ENCODE measurements at places on chromosomes 6 and 20. TPM values are rescaled to one million over a fixed set of nuclear protein-coding genes. Genes with fewer than 3 reads are reported as not detected.

DNA sequence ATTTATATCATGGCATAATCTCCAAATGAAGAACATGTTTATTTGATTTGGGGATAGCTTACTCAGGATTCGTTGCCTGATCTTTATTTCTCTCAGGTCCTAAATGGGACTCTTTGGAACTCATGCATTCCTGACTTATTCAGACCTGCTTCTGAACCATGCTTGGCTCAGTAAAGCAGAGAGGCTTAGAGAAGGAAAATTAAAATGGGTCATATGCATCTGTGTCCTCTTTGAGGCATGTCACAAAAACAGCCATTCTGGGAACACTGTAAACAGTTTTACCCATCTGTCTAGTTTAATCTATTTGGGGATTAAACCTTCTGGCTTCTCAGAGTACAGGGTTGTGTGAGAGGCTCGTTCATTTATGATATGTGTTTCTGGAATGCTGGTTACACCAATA, 1017.3 kb downstream of the KIF16B start:
- H3K4me1 ChIP-seq = no peaks in the 10 kb centered on the region
- H3K36me3 ChIP-seq = no peaks in the 10 kb centered on the region
- H3K4me3 ChIP-seq = no peak overlapping the region
- DNase-seq = no peak
- H3K27me3 ChIP-seq = no peaks in the 10 kb centered on the region

The ANKRD6 gene
- total RNA-seq = 12.7 TPM

DNA sequence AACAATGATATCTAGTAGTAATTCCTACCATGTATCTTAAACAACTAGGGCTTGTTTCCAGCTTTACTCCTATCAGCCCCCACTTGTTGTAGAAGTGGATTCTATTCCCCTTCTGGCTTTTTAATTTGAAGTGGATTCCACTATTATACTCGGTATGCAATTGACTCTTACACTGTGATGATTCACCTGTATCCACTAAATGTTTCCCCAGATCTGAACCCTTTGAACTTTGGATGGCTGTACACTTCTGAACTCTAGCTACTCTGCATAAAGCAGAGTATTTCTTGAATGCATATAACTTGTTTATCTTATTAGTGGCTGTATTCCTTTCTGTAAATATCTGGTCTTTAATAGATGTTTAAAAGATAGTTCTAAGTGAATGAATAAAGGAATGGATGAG, 538.4 kb upstream of the NRSN1 start:
- no peaks in the 10 kb centered on the region for H3K4me1 ChIP-seq
- no peak overlapping the region for H3K27ac ChIP-seq
- no peaks in the 10 kb centered on the region for H3K27me3 ChIP-seq
- DNase-seq = no peak
- H3K4me3 ChIP-seq = no peak overlapping the region

DNA sequence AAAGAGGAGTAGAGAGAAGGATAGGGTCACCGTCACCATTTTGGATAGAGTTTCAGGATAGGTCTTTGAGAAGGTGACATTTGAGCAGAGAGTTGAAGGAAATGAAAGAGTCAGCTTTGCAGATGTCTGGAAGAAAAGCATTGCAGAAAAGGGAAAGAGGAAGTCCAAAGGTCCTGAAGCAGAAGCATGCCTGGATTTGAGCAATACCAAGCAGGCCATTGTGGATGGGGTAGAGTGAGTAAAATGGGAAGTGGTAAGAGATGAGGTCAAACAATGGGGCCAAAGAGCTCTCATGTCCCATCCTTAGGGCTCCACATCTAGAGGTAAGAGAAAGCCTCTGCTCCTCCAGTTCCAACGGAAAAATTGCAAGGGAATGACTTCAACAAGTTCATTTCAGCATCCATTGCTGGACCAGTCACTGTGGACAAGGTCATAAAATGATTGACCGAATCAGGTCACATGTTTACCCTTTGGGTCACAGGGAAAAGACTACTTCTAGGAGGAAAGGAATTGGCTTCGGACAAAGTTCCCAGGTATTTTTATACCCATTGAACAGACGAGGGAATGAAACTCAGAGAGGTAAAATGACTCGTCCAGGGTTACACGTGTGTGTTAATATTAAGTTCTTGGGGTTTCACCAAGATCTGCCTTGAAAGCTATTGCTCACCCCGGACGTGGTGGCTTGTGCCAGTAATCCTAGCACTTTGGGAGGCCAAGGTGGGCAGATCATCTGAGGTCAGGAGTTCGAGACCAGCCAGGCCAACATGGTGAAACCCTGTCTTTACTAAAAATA, 6.6 kb upstream of the SAMHD1 start:
- no peak overlapping the region for H3K27ac ChIP-seq
- DNase-seq = no peak
- no peak overlapping the region for H3K4me3 ChIP-seq

The RGL2 gene
- total RNA-seq = 68.5 TPM

GRCh38 chr6:169293196-169293595, 39.5 kb upstream of the THBS2 start:
- peak overlapping the region; percentile 57 for H3K27ac ChIP-seq
- no peak overlapping the region for H3K4me3 ChIP-seq
- H3K4me1 ChIP-seq = peaks cover 8% of the 10 kb centered on the region
- H3K27me3 ChIP-seq = no peaks in the 10 kb centered on the region

DNA sequence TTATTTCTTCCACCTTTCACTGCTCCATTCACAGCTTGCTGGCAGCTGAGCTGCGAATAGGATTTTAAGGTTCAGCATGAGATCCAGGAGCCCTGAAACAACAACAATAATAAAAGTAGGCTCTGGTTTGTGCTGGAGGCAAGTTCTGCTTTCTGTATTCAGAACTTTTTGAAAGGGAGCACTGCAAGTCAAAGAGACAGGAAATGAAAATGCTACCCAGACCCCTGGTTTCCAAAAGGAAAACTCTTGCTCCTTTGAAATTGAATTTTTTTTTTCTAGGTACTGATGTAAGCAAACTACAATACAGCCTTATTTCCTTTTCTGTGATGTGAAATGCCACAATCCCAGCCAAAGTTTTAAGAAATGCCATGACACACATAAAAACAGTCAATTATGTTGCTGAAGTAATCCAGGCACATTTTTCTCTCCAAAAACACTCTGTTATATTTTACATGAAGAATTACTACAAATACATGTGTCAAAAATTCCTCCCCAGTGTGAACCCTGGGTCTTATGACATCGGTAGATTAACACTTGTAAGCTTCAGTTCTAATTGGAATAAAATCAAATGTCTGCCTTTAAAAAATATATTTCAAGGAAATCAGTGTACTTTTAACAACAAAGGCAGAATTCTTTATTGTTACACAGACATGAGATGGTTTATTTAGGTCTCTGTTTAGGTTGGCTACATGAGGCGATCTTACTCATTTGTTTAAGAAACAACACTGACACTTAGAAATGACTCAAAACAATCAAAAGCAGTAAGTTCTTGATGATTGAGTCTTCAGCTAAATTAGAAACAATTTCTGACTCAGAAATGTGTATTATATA, 656.7 kb downstream of the EPHA7 start:
- no peaks in the 10 kb centered on the region for H3K36me3 ChIP-seq
- DNase-seq = no peak
- no peaks in the 10 kb centered on the region for H3K4me1 ChIP-seq
- no peaks in the 10 kb centered on the region for H3K27me3 ChIP-seq
- no peak overlapping the region for H3K27ac ChIP-seq
- no peak overlapping the region for H3K4me3 ChIP-seq

The COL10A1 gene
- total RNA-seq = not detected

The ZNF337 gene
- 8.9 TPM for total RNA-seq

DNA sequence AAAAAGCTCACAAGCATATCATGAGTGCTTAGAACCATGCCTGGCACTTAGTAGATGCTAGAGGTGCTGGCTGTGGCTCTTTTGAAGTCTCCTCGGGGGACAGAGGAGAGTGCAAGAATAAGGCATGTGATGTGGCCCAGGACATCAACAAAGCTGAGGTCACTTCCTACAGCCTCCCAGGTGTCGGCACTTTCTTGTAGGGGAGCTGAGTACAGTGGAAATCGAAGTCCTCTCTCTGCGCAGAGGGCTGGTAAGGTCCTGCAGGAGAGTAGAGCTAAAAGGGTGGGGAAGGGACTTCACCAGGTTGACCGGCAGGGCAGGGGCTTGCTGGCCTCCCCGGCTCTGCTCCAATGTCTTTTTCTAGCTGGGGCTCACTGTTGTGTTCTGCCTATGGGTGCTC, 11.2 kb downstream of the SLC13A3 start:
- no peak for DNase-seq
- H3K36me3 ChIP-seq = no peaks in the 10 kb centered on the region
- H3K27ac ChIP-seq = no peak overlapping the region
- no peak overlapping the region for H3K4me3 ChIP-seq

The KIAA1755 gene
- 1.7 TPM for total RNA-seq

The SRSF12 gene
- 0.81 TPM for total RNA-seq

The TGM3 gene
- total RNA-seq = 0.17 TPM

DNA sequence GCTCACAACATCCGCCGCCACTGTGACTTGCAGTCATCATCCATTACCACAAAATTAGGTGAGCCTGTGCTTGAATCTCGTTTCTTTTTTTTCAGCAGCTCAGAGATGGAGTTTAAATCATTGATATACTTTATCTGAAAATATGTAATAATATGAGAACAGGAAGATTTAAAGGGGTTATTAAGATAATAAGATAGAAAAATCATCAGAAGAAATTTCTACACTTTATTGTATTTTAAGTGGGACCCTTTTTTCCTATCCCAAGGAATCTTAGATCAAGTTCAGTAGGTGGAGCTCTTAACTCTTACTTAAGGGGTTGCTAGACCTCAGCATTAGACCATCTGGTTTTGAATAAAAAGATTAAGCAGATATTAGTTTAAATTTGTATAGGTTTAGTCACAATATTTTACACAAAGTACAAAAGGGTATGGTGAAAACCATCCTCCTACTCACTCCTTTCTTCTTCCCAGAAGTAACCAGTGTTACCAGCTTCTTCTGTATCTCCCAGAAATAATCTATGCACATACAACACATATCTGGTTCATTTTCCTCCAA, 9.4 kb upstream of the NCOA7 start:
- H3K4me1 ChIP-seq = peaks cover 11% of the 10 kb centered on the region
- H3K4me3 ChIP-seq = no peak overlapping the region
- peak overlapping the region; percentile 94 for H3K27ac ChIP-seq
- no peaks in the 10 kb centered on the region for H3K36me3 ChIP-seq
- H3K27me3 ChIP-seq = no peaks in the 10 kb centered on the region

DNA sequence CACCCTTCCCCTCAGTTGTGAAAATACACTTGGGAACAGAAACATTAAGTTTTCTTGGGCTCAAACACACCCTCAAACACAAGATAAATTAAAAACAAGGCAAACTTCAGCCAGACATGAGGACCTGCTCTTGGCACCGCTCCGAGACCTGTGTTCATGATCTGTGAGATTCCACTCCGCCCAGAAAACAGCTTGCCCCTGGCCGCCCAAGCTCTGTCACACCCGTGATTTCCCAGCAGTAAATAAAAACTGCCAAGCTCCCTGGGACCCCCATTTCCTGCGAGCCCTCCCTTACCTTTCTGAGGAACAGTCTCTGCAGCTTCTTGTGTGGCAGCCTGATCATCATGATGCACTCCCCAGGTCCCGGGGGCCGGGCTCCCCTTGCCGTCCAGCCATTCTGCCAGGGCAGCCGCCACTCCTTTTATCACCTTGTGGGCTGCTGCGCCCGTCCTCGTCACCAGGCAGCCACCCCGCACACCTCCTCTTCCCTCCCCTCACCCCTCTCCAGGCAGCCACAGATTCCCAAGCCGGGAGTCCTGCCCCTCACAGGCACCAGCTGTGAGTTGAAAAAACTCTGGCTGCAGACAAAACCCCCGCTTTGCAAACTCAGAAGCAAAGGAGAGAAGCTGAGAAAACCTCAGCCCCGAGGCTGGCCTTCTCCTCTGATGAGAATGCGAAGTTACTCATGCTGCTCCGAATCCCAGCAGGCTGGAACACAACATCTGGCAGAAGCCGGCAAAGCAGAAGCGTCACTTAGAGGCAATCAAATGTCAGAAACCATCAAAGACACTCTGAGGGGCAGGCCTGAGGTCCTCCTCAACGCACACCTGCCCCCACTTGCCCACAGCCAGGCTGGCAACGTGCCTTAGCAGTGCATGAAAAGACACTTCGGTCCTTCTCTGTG, 130.4 kb upstream of the RPS6KA2 start:
- H3K36me3 ChIP-seq = no peaks in the 10 kb centered on the region
- no peaks in the 10 kb centered on the region for H3K4me1 ChIP-seq
- H3K4me3 ChIP-seq = no peak overlapping the region
- no peak overlapping the region for H3K27ac ChIP-seq
- no peaks in the 10 kb centered on the region for H3K27me3 ChIP-seq

- no peak for DNase-seq
- H3K27ac ChIP-seq = no peak overlapping the region
- H3K4me1 ChIP-seq = no peaks in the 10 kb centered on the region
- H3K27me3 ChIP-seq = no peaks in the 10 kb centered on the region
These were observed 259.3 kb downstream of the ERMARD start for GRCh38 chr6:170010665-170011203.

- H3K4me3 ChIP-seq = no peak overlapping the region
- no peak overlapping the region for H3K27ac ChIP-seq
- no peaks in the 10 kb centered on the region for H3K4me1 ChIP-seq
- H3K27me3 ChIP-seq = no peaks in the 10 kb centered on the region
- H3K36me3 ChIP-seq = no peaks in the 10 kb centered on the region
These were observed 179.4 kb upstream of the AFDN start for GRCh38 chr6:167647306-167647705.

- no peak overlapping the region for H3K4me3 ChIP-seq
- H3K4me1 ChIP-seq = peaks cover 12% of the 10 kb centered on the region
- no peak overlapping the region for H3K27ac ChIP-seq
- no peak for DNase-seq
- no peaks in the 10 kb centered on the region for H3K36me3 ChIP-seq
- no peaks in the 10 kb centered on the region for H3K27me3 ChIP-seq
These were observed 9.4 kb downstream of the STX11 start for GRCh38 chr6:144159742-144160141.

DNA sequence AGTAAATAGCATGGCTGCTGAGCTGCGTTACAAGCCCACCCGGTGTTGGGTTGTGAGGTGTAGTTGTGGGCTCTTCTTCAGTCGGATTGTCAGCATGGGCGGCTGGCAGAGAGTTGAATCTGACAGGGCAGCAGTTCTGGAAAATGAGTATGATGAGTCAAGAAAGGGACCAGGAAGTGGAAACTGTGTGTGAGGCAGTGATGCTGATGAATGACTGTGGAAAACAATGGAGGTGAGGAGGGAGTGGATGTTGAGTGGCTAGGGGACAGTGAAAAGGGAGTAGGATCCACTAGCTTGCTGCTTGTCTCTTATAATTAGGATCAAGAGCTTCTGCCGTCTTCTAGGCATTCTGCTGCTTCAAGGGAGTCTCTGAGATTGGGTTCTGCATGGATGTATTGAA, 154.3 kb downstream of the ESR1 start:
- H3K4me1 ChIP-seq = no peaks in the 10 kb centered on the region
- H3K27ac ChIP-seq = no peak overlapping the region
- H3K27me3 ChIP-seq = no peaks in the 10 kb centered on the region
- DNase-seq = no peak

DNA sequence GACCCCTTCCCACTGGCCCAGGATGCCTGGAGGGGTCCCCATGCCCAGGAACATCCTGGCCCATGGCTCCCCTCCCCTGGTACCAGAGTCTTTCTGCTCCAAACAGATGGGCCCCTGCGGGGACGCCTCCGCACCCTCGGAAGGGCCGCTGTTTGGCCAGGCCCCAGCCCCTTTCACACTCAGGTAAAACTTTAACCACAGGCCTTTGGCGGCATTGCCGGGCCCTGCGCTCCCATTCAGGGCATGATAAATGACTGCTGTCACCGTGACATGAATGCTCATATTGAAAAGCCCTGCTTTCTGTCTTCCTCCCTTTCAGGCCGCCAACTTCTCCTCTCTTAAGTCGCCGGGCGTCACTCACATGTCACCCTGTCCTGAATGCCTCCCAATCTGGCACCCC, 141.5 kb upstream of the TOP1 start:
- no peak for DNase-seq
- H3K27ac ChIP-seq = no peak overlapping the region
- no peak overlapping the region for H3K4me3 ChIP-seq
- H3K27me3 ChIP-seq = no peaks in the 10 kb centered on the region
